ENCODE measurements at places on chromosomes 7 and 10.

DNA sequence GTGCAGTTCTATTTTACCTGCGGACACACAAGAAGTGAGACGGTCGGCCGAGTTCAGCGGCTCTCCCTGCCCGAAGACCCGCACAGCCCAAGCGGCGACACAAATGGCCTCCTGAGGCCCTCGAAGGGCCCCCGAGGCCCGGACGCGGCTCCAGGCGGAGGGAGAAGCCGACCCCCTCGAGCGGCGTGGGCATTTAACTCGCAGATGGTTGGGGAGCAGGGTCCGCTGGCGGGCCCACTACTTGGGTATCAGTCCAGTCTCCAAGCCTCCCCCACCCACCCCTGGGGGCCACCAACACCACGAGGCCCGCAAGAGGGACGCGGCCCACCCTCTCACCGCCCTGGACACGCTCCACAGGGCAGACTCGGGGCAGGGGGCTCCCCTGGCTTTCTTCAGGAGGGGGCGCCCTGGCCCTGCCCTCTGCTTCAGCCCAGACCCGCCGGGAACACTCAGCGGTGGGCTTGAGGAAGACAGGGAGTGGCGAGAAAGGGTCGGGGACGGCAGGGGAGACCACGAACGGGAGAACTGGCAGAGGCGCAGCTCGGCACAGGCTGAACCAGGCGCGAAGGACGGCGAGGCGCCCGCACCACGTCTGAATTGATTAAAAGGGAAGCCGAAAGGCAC is 1.7 kb downstream of the IGF2BP3 start:
- DNase-seq, result peak; percentile 33

DNA sequence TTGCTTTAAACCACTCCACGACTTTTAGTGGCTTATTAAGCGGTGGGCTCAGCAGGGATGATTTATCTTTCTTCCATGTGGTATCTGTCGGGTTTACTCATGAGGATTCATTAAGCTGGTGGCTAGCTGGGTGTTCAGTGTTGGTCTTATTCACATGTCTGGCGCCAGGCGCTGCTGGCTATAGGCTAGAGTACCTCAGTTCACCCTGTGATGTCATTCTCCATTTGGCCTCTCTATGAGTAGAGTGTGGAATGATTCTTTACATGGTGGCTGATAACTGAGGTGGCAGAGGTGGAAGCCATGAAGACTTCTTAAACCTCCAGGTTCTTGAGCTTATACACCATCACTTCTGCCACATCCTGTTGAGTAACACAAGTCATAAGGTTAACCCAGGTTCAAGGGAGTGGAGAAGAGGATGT is 115.4 kb downstream of the MLLT10 start:
- peak; percentile 4 for DNase-seq

GRCh38 chr7:155300641-155301452 is 3.2 kb downstream of the INSIG1 start:
- DNase-seq, result no peak

DNA sequence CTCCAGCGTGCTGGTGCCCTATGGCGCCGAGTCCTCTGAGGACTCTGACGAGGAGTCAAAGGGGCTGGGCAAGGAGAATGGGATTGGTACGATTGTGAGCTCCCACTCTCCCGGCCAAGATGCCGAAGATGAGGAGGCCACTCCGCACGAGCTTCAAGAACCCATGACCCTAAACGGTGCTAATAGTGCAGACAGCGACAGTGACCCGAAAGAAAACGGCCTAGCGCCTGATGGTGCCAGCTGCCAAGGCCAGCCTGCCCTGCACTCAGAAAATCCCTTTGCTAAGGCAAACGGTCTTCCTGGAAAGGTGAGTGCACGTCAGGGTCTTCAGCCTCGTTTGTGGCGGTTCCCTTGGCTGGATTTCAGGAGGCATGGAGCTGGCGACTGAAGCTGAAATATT is 118.8 kb downstream of the ANKRD61 start:
- no peak for DNase-seq

- DNase-seq, result peak; percentile 2
Measured at GRCh38 chr10:106795619-106796018, 368.9 kb downstream of the SORCS1 start.

DNA sequence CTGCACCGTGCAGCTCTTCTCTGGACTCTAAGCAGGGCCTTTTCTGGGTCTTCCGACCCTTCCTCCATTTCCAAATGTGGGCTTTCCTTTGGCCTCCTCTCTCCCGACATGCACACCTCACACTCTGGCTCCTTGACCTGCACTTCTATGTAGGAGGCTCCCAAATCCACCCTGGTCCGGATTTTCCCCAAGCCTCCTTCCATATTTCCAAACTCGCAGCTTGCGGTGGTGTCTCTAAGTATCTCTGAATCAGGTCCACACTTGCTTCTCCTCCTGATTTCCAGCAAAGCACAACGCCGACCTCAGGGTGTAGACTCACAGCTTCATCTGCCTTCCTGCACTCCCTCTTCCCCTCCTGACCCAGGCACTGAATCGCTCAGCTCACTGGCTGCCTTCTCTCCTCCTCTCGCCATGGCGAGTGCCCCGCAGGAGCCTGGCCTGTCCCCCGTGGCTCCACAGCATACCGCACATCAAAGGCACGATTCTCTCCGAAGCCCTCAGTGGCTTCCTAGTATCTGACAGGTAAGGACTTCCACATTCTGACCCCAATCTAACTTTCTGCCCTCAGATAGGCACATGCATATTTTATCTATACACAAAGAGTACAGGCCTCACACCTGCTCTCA is 27.8 kb downstream of the DIP2C start:
- DNase-seq, result no peak

- peak; percentile 71 for DNase-seq
Measured at GRCh38 chr10:103244666-103245271, 918 bp upstream of the RPEL1 start.
